ENCODE measurements at places on chromosomes 4 and X.

DNA sequence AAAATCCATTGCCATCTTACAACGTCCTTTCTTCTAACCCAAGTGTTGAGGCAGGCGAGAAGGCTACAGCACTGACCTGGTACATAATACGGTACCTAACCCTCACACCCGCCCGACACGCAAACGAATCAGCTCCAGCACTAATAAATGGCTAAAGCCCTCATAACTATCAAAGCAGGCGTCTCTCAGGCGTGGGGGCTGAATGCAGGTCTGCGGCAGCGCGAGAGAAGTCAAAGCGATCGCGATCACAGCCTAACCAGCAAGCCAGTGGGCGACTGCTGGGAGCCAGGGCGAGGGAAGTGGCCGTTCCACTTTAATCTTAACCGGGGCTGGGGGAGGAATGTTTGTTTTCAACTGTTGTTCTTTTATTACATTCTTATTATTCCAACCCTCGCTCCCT is 1.5 kb downstream of the CDX4 start:
- H3K4me3 ChIP-seq, result peak overlapping the region; percentile 14
- H3K36me3 ChIP-seq, result no peaks in the 10 kb centered on the region
- H3K4me1 ChIP-seq, result no peaks in the 10 kb centered on the region
- DNase-seq, result no peak
- H3K27me3 ChIP-seq, result peaks cover 65% of the 10 kb centered on the region

DNA sequence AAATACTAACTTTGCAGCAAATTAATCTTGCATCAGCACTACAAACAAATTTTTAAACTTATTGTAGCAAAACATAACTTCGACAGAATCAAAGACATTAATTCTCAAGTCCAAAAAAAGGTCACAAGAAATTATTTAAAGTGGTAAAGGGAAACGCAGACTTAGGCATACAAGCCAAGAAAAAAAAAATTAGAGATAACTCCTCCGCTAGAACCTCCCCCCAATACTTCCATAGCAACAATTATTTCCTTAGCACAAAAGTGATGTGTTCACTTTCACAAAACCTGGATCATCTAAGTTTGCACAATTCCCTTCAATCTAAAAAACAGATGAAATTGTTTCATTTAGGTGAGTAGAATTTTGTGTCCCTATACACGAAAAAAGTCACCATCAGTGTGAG is 1.1 kb downstream of the LRBA start:
- no peaks in the 10 kb centered on the region for H3K27me3 ChIP-seq
- peaks cover 3% of the 10 kb centered on the region for H3K4me1 ChIP-seq

- no peaks in the 10 kb centered on the region for H3K4me1 ChIP-seq
- H3K36me3 ChIP-seq, result no peaks in the 10 kb centered on the region
- no peak for DNase-seq
Observed at GRCh38 chr4:4472344-4472958, 69.4 kb downstream of the STX18 start.

- H3K36me3 ChIP-seq, result no peaks in the 10 kb centered on the region
- H3K27ac ChIP-seq, result no peak overlapping the region
- no peaks in the 10 kb centered on the region for H3K27me3 ChIP-seq
- no peaks in the 10 kb centered on the region for H3K4me1 ChIP-seq
- peak; percentile 27 for DNase-seq
Observed at GRCh38 chr4:36351082-36351666, 69.8 kb downstream of the DTHD1 start.

DNA sequence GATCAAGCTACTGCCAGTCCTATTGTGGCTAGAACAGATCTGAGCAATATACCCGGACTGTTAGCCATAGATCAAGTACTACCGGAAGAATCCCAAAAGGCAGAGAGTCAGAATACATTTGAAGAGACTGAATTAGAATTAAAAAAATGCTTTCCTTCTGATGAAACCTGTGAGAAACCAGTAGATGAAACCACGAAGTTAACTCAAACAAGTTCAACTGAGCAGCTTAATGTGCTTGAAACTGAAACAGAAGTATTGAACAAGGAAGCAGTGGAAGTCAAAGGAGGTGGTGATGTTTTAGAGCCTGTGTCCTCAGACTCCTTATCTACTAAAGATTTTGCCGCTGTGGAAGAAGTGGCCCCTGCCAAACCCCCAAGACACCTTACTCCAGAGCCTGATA is 46.8 kb downstream of the WDR44 start:
- no peak overlapping the region for H3K27ac ChIP-seq
- no peaks in the 10 kb centered on the region for H3K27me3 ChIP-seq
- no peak for DNase-seq
- H3K36me3 ChIP-seq, result no peaks in the 10 kb centered on the region
- H3K4me1 ChIP-seq, result no peaks in the 10 kb centered on the region

Measured in breast epithelium (tissue), 4 donors.